Bronchial smooth muscle cell (primary cell): ENCODE measurements at places on chromosomes 1 and 21. TPM values are rescaled to one million over a fixed set of nuclear protein-coding genes. Genes with fewer than 3 reads are reported as not detected.

The PLPPR4 gene
- 0.17 and 1.1 TPM in 2 replicates for total RNA-seq

The CFHR1 gene
- 0.16 and 0.26 TPM in 2 replicates for total RNA-seq

The CD5L gene
- total RNA-seq: not detected in 2 replicates

The MPL gene
- not detected in 2 replicates for total RNA-seq

The GRHL3 gene
- not detected in 2 replicates for total RNA-seq

The FMN2 gene
- total RNA-seq: 0.47 TPM in 1 of 2 replicates, not detected in the other

The SPRR3 gene
- 0.43 TPM in 1 of 2 replicates, not detected in the other for total RNA-seq

The ZNF362 gene
- 3.1 and 3.2 TPM in 2 replicates for total RNA-seq

The KRTAP19-4 gene
- total RNA-seq: not detected in 2 replicates

The EPHA8 gene
- total RNA-seq: not detected in 2 replicates

The KCNH1 gene
- not detected in 2 replicates for total RNA-seq

The LRRC53 gene
- not detected in 2 replicates for total RNA-seq

The PDC gene
- total RNA-seq: not detected in 2 replicates

The C1orf94 gene
- total RNA-seq: not detected in 2 replicates

The INSRR gene
- total RNA-seq: under 0.01 TPM in 1 of 2 replicates, not detected in the other

The ZNF670 gene
- 1.1 and 2.0 TPM in 2 replicates for total RNA-seq

The AVPR1B gene
- not detected in 2 replicates for total RNA-seq

The ELF3 gene
- under 0.01 and 0.17 TPM in 2 replicates for total RNA-seq

The DFFA gene
- total RNA-seq: 30.6 and 41.4 TPM in 2 replicates

The SPRR2G gene
- total RNA-seq: not detected in 2 replicates

The TDRD5 gene
- total RNA-seq: not detected in 2 replicates

The AMY2A gene
- total RNA-seq: 0.09 TPM in 1 of 2 replicates, not detected in the other

The CR1L gene
- total RNA-seq: not detected in 2 replicates

The CLCNKA gene
- not detected in 2 replicates for total RNA-seq

The SLAMF9 gene
- total RNA-seq: not detected in 2 replicates

The TUT4 gene
- total RNA-seq: 23.0 and 26.5 TPM in 2 replicates

The MRPL55 gene
- 59.7 and 75.2 TPM in 2 replicates for total RNA-seq

The ZNF695 gene
- total RNA-seq: 1.1 and 1.3 TPM in 2 replicates

The KCNJ15 gene
- 0.16 and 0.17 TPM in 2 replicates for total RNA-seq

The PLPPR5 gene
- total RNA-seq: under 0.01 TPM in 2 replicates

The SYTL1 gene
- 0.32 TPM in 1 of 2 replicates, not detected in the other for total RNA-seq

The S100A2 gene
- 3.6 and 3.8 TPM in 2 replicates for total RNA-seq

The LRRC39 gene
- 0.16 and 0.17 TPM in 2 replicates for total RNA-seq

The GIPC2 gene
- 0.09 and 0.16 TPM in 2 replicates for total RNA-seq

The CNST gene
- total RNA-seq: 10.6 and 14.3 TPM in 2 replicates

The LCE1B gene
- not detected in 2 replicates for total RNA-seq

The PEAR1 gene
- total RNA-seq: 0.09 and 2.5 TPM in 2 replicates

The EGLN1 gene
- total RNA-seq: 30.3 and 36.3 TPM in 2 replicates

The OR2L2 gene
- not detected in 2 replicates for total RNA-seq

The MGST3 gene
- 215 and 246 TPM in 2 replicates for total RNA-seq

The SPRR2D gene
- not detected in 2 replicates for total RNA-seq

The TMCO4 gene
- 13.7 and 16.5 TPM in 2 replicates for total RNA-seq

The ROR1 gene
- total RNA-seq: 5.2 and 6.9 TPM in 2 replicates

The ZNF697 gene
- 7.6 and 8.2 TPM in 2 replicates for total RNA-seq

The ERG gene
- under 0.01 TPM in 2 replicates for total RNA-seq

The TAS1R1 gene
- 0.16 and 0.17 TPM in 2 replicates for total RNA-seq

The OR10Z1 gene
- total RNA-seq: not detected in 2 replicates

The CYP4Z1 gene
- not detected in 2 replicates for total RNA-seq

The CFAP126 gene
- total RNA-seq: not detected in 2 replicates

The S100A7A gene
- not detected in 2 replicates for total RNA-seq

The GART gene
- 21.1 and 34.7 TPM in 2 replicates for total RNA-seq
